ENCODE measurements at places on chromosomes 13 and 19.
A peak's percentile ranks its signal among the peaks of the same experiment; 100 is the strongest.

GRCh38 chr19:23262920-23263319, 12.7 kb upstream of the ZNF724 start:
- DNase-seq: no peak

DNA sequence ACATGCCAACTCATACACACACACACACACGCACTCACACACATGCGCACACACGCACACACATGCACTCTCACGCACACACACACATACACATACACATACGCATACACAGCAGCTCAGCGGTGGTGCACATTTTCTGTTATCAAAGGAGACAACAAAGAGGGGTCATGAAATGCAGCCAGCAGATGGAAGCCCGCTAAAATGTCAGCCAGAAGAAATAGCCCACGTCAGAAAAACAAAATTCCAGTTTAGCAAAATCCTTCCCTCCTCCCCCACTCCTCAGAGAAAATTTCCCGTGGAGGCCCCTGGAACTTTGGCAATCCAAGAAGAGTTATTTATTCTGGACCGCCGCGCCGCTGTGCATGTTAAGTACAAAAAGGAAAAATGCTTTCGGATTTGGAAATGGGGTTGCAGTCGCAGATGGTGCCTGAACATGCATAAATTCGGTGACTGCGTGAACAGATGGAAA, 114.6 kb upstream of the VSTM2B start:
- no peak for DNase-seq

DNA sequence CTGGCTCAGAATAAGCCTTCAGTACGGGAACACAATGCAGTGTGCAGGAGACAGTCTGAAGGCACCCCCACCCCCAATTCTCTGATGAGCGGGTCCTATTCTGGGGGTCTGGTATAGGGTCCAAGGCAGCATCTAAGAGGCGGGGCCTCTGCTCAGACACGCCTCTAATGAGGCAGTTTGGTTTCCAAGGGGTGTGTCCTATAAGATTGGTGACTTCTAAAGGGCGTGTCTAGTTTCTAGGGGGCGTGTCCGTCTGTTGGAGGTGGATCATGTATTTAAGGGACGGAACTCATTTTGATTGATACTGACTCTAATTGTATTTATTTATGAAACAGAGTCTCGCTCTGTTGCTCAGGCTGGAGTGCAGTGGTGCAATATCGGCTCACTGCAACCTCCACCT, 8.7 kb downstream of the FIZ1 start:
- no peak for DNase-seq

DNA sequence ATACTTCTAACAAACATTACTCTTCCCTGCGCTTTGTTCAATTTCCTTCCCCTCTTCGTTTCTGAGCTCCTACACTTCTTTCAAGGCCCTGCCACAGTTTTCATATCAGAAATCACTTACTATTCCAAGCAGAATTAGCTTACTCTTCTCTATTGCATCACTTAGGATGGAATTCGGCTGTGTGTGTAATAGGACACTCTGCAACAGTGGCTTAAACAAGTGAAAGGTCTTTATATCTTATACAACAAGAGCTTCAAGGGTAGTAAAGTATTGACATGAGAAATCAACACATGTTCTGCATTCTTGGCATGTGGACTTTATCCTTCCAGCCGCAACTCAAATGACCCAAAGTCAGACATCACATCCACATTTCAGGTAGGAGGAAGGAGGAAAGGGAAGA, 279.6 kb downstream of the PCDH20 start:
- DNase-seq: no peak

GRCh38 chr13:109762791-109763190, 23.6 kb downstream of the IRS2 start:
- DNase-seq: no peak

DNA sequence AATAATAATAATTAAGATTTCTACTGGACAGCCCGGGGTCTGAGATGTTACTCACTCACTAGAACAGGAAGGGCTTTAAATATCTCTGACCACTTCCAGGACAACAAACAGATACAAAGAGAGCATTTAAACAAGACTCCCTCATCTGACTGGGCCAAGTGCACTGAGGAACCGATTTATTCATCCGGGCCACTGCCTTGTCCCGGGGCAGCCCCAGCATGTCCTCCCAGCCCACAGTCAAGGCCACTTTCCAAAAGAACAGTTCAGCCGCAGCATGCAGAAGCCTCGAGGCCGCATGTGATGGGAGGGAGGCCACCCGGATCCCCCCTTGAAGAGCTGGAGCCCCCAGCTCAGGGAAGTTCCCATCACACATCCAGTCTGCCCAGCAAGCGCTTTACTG, 30.5 kb downstream of the MLLT1 start:
- no peak for DNase-seq

GRCh38 chr13:75415694-75416093, 66.3 kb downstream of the TBC1D4 start:
- no peak for DNase-seq

- peak; percentile 70 for DNase-seq
Observed at GRCh38 chr19:40663695-40664692, 26.5 kb downstream of the NUMBL start.

- DNase-seq: no peak
Observed at GRCh38 chr13:33763021-33763420, 54.9 kb upstream of the RFC3 start.

DNA sequence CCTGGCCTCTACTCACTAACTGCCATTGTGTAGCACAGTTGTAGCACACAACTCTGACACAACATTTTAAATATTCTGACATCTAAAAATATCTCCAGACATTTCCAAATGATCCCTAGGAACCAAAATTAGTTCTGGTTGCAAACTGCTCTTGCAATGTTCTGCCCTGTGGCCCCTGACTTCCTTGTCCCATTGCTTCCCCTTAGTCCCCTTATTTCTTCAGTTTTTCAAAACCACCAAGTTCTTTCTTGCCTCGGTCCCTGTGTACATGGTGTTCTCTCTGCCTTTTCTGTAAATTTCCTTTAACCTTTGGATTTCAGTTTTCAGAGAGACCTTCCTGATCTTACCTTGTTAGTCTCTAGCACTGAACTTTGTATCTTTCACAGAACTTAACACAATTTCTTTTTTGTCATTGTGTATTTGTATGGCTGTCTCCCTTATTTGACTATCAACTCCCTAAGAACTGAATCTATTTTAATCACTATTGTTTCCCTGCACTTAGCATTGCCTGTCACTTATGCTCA, 87.6 kb upstream of the MLNR start:
- DNase-seq: no peak

DNA sequence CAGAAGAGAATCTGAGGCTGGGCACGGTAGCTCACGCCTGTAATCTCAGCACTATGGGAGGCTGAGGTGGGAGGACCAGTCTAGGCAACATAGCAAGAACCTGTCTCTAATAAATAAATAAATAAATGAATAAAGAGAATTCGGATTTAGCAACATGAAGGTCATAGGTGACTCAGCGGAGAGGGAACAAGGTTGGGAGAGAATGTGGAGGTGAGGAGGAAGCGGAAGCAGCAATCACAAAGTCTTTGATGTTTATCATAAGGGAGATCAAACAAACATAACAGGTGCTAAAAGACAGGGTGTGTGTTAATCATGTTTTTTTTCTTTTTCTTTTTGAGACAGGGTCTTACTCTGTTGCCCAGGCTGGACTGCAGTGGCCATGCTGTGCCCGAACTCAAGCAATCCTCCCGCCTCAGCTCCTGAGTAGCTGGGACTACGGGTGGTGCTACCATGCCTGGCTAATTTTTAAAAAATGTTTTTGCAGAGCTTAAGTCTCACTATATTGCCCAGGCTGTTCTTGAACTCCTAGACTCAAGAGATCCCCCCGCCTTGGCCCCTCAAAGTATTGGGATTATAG, 16.3 kb downstream of the PBX4 start:
- no peak for DNase-seq

GRCh38 chr13:57624565-57625435, 6.7 kb upstream of the PCDH17 start:
- DNase-seq: no peak

DNA sequence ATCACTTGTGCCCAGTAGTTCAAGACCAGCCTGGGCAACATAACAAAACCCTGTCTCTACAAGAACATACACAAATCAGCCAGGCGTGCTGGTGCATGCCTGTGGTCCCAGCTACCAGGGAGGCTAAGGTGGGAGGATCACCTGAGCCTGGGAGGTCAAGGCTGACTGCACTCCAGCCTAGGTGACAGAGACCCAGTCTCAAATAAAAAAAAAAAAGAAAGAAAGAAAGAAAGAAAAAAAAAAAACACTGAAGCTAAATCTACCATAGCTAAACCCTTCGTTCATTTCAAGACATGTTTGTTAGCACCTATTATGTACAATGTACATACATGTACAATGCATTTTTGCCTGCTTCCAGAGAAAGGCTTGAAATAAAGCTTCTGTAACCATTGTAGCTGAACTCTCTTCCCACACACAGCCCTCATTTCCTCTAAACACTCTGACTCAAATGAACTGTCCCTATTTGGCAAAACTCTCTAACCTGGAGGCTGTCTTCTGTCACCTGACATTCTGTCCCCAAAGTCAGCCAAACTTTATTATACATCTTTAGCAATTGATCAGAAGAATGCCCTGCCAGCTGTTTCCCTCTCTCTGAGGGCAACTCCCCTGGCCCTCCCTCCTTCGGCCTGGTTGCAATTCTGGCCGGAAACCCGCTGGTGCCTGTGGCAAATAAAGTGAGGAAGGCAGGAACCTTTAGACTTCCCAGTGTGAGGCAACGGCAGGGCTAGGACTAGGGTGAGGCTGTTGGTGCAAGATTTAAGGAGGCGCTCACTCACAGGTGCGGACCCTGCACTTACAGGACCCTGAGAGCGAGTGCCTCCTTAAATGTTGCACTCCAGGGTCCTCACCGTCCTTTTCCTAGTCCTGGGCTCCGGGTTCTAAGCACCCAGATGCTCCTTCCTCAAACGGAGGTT, 1.8 kb downstream of the ETHE1 start:
- DNase-seq: peak; percentile 80

DNA sequence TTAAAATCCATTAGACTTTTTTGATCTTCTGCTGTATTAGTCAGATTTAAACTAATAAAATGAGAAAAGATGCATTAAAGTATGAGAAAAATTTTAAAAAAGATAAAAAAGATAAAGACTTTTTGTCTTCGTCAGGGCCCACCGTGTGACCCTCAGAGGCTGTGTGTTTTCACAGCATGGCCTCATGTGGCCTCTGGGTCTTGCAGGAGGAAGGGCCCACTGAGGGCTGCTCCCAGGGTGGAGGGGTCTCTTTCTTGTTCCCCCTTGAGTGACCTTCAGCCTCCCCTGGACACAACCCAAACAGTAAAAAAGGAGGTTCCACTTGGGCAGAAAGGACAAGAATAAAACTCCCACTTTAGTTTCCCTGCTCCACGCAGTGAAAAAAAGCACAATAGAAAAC, 57.1 kb upstream of the RANBP3 start:
- peak; percentile 13 for DNase-seq

- no peak for DNase-seq
Observed at GRCh38 chr13:53822136-53822535, 793.5 kb downstream of the OLFM4 start.

DNA sequence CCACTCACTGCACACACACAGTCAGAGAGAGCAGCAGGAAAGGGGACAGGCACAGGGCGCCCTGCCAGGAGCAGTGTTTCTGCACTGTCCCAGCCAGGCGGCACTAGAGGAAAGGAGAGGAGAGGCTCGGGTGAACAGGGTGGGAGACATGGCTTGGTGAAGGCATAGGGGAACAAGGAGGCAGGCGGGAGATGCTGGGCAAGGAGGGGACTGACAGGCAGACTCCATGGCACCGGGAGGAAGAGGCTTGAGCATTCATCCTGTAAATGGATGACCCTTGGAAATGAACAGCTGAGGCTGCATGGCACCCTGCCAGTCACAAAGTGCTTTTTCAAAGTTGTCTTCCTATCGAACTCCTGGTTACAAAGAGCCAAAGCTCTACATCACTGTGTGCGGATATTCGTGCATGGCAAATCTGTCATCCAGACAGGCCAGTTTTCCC, 22.4 kb downstream of the MED26 start:
- no peak for DNase-seq

Measured in activated CD8-positive, alpha-beta memory T cell treated with anti-CD3 and anti-CD28 coated beads for 24 hours (primary cell).